ENCODE measurements at places on chromosomes 13 and 19.

DNA sequence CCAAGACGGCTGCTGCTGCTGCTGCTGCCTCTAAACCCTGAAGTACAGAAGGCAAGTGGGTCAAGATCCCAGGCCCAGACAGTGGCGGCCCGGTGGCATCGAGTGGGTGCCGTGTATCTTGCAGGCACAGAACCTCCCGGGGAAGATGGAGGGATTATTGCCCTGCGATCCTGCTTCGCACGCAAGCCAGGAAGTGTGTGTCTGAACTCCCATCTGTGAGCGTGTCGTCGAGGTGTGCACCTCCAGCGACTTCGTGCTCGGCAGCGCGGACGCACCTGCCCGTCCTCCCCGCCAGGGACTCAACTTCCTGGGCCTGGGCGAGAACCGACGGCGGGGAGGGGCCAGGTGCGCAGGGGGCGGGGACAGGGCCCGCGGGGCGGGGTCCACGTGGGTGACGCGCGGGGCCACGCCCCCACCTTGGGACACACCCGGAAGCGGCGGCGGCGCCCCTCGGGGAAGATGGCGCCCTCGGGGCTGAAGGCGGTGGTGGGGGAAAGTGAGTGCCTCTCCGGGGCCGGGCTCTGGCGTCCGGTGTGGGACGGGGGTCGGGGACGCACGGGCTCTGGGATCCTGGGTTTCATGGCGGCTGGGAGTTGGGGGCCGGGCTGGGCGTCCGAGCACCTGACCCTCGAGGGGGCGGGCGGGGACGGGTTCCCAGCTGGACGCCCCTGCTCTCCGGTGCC, at the start of gene STXBP2:
Gene STXBP2, plus strand, starts transcription at position 420 of the 683 bp plus-strand sequence. Its CDS starts 40 bp downstream, at position 460.
- H3K27me3 ChIP-seq = no peaks in the 10 kb centered on the region
- peak within 1 kb of the TSS; percentile 98 for H3K27ac ChIP-seq
- peaks cover 4% of the 10 kb centered on the region for H3K4me1 ChIP-seq
- no peaks in the 10 kb centered on the region for H3K36me3 ChIP-seq

- H3K27ac ChIP-seq = no peak overlapping the region
- H3K4me1 ChIP-seq = no peaks in the 10 kb centered on the region
- no peak overlapping the region for H3K4me3 ChIP-seq
- H3K36me3 ChIP-seq = no peaks in the 10 kb centered on the region
Observed at GRCh38 chr19:6811378-6811777, 38.9 kb downstream of the VAV1 start.

GRCh38 chr19:12095111-12095790, 30.7 kb downstream of the ZNF844 start:
- peaks cover 5% of the 10 kb centered on the region for H3K4me1 ChIP-seq
- peak overlapping the region; percentile 4 for H3K4me3 ChIP-seq
- DNase-seq = no peak
- H3K36me3 ChIP-seq = no peaks in the 10 kb centered on the region

- peaks cover 6% of the 10 kb centered on the region for H3K4me1 ChIP-seq
- H3K4me3 ChIP-seq = no peak overlapping the region
- H3K27ac ChIP-seq = no peak overlapping the region
- no peak for DNase-seq
- H3K36me3 ChIP-seq = no peaks in the 10 kb centered on the region
- no peaks in the 10 kb centered on the region for H3K27me3 ChIP-seq
Observed at GRCh38 chr19:11023016-11023415, 62.2 kb downstream of the SMARCA4 start.

GRCh38 chr13:83498481-83499190, 383.6 kb downstream of the SLITRK1 start:
- H3K4me1 ChIP-seq = no peaks in the 10 kb centered on the region
- H3K27me3 ChIP-seq = no peaks in the 10 kb centered on the region
- H3K36me3 ChIP-seq = no peaks in the 10 kb centered on the region

DNA sequence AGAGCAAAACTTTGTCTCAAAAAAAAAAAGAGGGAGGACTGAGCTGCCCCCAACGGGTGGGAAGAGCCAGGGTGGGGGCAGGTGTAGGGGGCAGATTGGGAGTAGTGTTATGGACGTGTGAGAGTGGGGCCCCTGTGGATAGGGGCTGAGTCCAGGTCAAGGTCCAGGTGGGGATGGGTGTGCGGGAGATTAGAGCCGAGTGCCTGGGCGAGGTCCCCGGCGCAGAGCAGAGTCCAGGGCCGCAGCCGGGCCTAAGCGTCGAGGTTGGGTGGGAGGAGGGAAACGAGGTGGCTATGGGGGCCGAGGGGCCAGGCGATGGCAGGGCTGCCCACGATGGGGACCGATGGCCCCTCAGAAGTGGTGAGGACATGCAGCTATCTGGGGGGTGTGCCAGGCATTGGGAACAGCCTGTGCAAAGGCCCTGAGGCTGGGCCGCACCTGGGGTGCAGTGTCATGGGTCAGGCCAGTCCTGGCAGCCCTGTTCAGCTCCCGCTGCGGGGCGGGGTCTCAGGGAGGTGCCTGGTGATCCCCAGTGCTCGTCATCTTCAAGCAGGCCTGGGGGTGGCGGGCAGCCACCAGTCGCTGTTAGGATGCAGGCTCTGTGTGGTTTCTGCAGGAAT, 12.3 kb upstream of the MISP start:
- peak; percentile 83 for DNase-seq
- H3K36me3 ChIP-seq = no peaks in the 10 kb centered on the region
- peaks cover 11% of the 10 kb centered on the region for H3K4me1 ChIP-seq
- no peaks in the 10 kb centered on the region for H3K27me3 ChIP-seq
- no peak overlapping the region for H3K4me3 ChIP-seq
- peak overlapping the region; percentile 89 for H3K27ac ChIP-seq

Data from hepatocyte (in vitro differentiated cells).